ENCODE measurements at places on chromosomes 3 and 15. TPM values are rescaled to one million over a fixed set of nuclear protein-coding genes. Genes with fewer than 3 reads are reported as not detected.
A peak's percentile ranks its signal among the peaks of the same experiment; 100 is the strongest.

- no peak for DNase-seq
These were observed 14.8 kb upstream of the P2RY14 start for GRCh38 chr3:151293127-151293526.

DNA sequence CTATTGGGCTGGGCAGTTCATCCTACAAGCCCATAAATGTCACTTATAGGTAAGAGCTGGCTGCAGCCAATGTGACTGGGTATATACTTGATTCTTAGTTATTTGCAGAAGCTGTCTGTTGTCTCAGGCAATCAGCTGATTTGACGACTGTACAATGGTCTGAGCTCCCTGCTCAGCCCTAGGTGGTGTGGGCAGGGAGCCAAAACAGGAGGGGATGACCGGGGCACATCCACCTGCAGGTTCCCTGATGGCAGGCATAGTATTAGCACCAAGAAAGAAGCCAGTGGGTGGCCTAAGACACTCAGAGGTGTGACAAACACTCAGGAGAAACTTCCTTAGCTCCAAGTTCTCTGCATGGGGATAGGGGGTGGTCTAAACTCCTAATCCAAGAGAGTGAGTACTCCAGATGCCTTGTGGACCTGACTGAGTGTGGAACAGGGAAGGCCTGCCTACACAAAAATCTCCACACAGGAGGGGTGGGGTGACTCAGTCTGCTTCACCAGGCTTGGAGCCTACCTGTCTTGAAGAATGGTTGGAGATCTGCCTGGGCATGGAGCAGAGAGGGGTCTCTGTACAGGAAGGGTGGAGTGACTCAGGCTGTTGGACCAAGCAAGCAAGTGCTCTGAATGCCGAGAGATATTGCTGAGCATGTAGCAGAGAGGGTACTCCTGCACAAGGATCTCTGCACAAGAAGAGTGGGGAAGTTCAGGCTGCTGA is 690.4 kb upstream of the NAALADL2 start:
- DNase-seq: no peak

DNA sequence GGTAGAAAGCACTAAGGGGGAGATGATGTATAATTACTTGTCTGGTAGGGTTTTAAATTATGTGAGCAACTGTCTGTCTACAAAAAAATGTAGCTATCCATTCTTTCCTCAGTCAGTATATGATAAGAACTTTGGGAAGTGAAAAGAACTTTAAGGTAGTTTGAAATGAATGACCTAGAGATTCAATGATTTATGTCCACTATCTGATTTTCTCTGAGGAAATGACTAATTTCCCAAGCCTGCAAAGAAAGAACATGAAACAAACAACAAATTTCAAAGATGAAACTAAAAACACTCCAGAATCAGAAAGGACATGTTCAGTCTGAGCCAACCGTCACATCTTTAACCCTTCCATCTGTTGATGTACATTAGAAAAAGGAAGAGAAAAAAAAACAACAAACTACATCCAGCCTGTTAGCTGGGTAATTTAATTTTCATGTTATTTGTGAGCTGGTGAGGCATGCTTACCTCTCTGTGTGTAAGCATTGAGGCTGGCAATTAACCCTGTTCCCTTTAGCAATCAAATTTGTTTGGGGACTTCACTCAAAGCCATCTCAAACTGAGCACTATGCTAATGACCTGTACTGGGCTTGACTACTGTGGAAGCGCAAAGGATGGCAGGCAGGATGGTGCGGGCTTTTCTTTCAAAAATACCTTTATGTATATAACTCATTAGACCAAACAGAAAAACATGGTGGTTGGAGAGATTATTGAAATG is 220.1 kb downstream of the TUSC7 start:
- no peak for DNase-seq

DNA sequence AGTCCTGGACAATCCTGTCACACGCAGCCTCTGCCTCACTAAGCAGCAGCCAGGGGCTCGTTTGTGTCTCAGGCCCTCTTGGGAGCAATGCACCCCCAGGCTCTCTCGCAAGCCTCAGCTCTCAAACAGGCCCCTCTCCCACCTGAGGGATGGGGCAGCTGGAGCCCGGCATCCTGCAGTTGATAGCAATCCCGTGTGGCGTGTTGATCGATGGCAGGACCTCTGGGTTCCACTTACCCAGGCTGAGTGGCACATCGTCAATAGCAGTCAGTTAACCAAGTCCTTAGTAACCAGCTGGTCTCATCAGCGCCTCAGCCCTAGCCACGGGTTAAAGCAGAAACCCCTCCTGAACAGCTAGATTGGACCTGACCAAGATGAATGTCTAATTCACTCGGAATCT is 36.5 kb upstream of the PLXNA1 start:
- no peak for DNase-seq

DNA sequence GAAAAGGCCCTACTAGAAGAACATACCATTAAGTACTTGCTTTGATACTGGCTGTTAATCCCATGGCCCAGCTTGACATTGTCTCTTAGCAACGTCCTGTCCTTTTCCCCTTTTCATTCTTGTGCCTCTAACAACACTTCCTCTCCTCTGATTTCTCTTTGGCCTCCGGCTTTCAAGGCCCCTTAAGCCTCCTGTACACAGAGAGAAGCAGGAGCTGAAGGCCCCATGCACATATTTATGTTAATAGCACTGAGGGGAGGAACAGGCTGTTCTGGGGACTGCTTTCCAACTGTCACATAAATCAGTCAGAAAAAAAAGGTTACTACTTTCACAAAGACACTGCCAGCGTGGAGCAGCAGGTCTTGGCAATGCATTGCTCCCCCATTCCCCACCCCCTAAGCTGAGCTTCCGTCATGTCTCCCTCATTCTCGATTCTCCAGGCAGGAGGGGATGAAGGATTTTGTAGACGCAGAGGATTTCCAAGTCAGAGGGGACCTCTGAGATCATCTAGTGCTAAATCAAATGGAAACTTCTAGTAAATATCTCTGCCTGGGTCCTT is 257.4 kb upstream of the ADAMTS9 start:
- DNase-seq: peak; percentile 77

DNA sequence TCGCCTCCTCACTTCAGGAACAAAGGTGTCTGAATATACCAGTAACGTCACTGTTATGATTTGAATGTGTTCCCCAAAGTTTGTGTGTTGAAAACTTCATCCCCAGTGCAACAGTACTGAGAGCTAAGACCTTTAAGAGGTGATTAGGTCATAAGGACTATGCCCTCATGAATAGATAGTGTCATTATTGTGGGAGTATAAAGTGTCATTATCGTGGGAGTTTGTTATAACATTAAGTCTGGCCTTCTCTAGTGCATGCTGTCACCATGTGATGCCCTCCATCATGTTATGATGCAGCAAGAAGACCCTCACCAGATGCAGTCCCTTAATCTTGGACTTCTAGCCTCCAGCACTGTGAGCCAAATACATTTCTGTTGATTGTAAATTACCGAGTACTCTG is 53.7 kb upstream of the TLE3 start:
- DNase-seq: no peak

DNA sequence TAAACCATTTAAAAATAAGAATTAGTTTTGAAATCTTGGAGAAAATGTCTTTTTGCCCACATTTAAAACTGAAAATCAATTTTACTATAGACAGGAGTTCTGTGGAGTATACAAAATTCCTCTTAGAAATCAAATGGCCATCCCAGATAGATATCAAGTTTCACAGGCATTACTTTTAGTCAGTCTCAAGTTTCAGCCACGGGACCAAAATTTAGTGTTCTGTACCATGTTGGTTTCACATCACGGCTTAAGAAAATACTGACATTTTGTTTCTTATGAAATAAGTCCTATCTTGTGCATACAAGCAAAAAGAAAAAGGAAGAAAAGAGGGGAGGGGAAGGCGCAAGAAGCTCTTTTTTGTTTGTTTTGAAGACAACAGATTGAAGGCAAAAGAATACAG is 45.7 kb downstream of the EIF2AK4 start:
- no peak for DNase-seq

- DNase-seq: no peak
These were observed 90.5 kb downstream of the LPP start for GRCh38 chr3:188244395-188244861.

- DNase-seq: no peak
These were observed 85.8 kb downstream of the SLC49A4 start for GRCh38 chr3:122880624-122881023.

DNA sequence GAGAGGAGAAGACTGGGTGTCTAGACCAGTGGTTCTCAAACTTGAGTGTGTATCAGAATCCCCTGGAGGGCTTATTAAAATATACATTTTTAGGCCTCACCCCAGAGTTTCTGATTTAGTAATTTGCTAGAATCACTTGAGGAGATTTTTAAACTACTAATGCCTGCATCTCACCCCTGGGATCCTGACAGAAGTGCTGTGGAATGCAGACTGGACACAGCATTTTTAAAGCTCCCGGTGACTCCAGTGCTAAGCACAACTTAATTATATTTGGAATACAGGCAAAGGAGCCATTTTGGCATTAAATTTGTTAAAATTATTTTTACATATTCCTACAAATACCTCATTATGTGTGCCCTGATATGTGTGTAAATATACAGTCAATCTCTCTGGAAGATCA is 26.7 kb upstream of the COL6A6 start:
- peak; percentile 56 for DNase-seq

The HRG gene
- 0.12 TPM for polyA plus RNA-seq

The HYAL1 gene
- 2.2 TPM for polyA plus RNA-seq

The PGBD4 gene
- polyA plus RNA-seq: not detected

The ZPLD1 gene
- not detected for polyA plus RNA-seq

The CCR3 gene
- polyA plus RNA-seq: 0.16 TPM

The CCR9 gene
- polyA plus RNA-seq: not detected

The ZNF502 gene
- polyA plus RNA-seq: 6.1 TPM

The PLA1A gene
- 0.22 TPM for polyA plus RNA-seq
